ENCODE measurements at places on chromosomes 5 and 9.
A peak's percentile ranks its signal among the peaks of the same experiment; 100 is the strongest.

GRCh38 chr5:53426878-53427277 lies 53.6 kb upstream of the FST start:
- DNase-seq = no peak

DNA sequence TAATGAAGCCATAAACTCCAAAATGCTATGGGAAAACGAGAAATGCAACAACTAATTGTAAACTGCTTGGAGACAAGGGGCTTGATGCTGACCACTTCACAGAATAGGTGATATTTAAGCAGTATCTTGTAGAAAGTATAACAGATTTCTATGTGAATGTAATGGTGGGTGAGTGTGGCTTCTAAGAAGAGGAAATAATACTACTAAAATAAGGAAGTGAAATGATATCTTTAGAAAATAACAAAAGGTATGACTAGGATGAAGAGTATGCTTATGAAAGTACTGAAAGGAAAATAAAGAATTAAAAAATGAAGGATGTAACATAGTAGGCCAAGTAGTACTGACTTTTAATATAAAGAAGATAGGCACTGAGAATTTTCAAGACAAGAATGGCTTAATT lies 94.2 kb downstream of the AGTPBP1 start:
- no peak for DNase-seq

DNA sequence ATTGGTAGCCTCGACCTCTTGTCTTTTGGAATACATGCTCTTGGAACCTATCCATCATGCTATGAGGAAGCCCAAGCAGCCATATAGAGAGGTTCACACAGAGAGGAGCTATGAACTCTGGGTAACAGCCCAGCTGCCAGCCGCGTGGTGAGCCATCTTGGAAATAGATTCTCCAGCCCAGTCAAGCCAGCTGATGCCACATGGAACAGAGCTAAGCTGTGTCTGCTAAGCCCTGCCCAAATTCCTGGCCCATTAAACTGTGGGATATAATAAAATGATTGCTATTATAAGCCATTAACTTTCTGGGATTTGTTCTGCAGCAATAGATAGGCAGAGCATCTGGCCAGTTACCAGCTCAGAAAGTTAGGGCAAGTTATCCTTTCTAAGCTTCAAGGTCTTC lies 4.9 kb upstream of the PRUNE2 start:
- DNase-seq = no peak

GRCh38 chr5:66982056-66982387 lies 214.6 kb downstream of the CD180 start:
- DNase-seq = no peak

- DNase-seq = no peak
Measured at GRCh38 chr9:88660611-88661010, 125.6 kb downstream of the NXNL2 start.

GRCh38 chr9:83701769-83702168 lies 6.0 kb downstream of the UBQLN1 start:
- no peak for DNase-seq

- no peak for DNase-seq
Measured at GRCh38 chr5:57493034-57493433, 10.4 kb upstream of the ACTBL2 start.

- DNase-seq = no peak
Measured at GRCh38 chr5:10505517-10506095, 58.3 kb upstream of the ANKRD33B start.

DNA sequence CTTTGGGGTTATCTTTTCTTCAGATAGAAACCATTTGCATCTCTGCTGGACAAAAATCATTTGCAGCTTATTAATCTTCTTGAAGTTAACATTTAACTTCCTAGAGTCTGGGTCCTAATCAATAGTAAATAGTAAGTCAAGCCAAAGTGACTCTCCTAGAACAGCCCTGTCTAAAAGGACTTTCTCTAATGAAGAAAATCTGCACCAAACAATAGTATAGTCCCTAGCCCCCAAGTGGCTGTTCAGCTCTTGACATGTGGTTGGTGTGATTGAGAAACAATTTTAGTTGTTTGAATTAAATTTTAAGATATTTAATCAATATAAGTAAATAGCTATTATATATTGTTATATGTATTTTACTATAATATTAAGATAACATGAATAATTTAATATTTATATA lies 64.6 kb upstream of the SHB start:
- DNase-seq = no peak

GRCh38 chr9:28050941-28051340 lies 477.7 kb upstream of the C9orf72 start:
- DNase-seq = no peak

- DNase-seq = no peak
Measured at GRCh38 chr5:53031695-53032096, 42.5 kb downstream of the ITGA2 start.

GRCh38 chr5:168342151-168342825 lies 50.8 kb downstream of the WWC1 start:
- no peak for DNase-seq

DNA sequence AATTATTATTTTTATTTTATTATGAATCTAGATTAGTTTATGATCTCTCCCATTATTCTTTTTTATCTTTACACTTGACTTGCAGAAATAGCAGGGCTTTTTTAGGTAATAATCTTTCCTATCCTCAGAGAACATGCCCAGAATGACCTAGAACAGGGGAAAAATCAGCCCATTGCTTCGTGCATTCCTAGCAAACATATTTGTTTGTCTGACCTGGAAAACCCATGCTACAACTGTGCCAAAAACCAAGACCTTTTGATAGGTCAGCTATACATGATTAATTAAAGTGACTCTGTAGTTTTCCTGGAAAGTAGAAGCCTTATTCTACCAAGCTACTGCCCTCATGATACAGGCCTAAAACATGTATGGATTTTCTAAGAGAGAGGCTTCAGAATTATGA lies 24.1 kb upstream of the CCDC112 start:
- DNase-seq = no peak

- DNase-seq = no peak
Measured at GRCh38 chr9:96495341-96495740, 45.4 kb downstream of the HABP4 start.

- DNase-seq = no peak
Measured at GRCh38 chr9:113532809-113533190, 69.3 kb downstream of the RGS3 start.

DNA sequence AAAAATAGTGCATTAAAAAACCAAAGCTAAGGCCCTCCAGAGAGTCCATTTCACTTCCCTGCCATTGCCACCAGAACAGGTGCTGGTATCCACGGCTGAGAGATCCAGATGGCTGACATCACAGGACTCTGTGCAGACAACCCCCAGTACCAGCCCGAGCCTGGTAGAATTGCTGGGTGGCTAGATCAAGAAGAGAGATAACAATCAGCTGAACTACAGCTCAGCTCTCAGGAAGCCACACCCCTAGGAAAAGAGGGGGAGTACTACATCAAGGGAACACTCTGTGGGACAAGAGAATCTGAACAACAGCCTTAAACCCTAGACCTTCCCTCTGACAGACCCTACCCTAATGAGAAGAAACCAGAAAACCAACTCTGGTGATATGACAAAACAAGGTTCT lies 73.8 kb upstream of the SLIT3 start:
- no peak for DNase-seq

- no peak for DNase-seq
Measured at GRCh38 chr9:79778581-79778980, 206.8 kb downstream of the TLE4 start.

- DNase-seq = no peak
Measured at GRCh38 chr9:106074006-106074405, 379.7 kb downstream of the TMEM38B start.

- no peak for DNase-seq
Measured at GRCh38 chr5:140561753-140562523, 2.5 kb downstream of the APBB3 start.

DNA sequence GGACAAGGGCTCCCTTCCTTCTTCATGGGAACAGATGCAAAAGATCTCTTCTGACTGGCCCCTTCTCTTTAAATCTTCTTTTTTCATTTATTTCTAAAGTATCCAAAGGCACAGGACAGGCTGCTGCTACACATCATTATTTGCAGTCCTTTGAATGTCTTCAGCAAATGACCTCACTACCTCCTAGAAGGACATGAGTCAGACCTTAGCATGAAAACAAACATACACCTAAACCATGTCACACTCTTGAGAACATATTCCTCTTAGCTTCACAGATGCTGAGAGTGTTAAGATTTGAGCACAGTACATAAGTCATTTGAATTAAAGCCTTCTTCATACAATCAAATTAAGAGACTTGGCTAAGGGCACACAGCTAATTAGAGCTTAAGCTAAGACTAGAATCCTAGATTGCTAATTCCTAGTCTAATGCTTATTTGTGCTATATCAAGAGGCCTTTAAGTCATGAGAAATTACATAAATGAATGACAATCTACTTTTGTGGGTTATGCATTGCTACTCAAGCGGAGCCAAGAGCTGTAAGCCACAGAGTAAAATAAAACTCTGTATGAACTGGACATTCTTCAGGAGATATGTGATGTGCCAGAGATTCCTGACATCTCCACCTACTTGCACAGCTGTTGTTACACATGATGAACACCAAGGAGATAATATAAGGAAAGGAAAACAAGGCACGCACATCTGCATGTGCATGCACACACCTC lies 109.1 kb upstream of the PTGER4 start:
- DNase-seq = no peak

GRCh38 chr5:3593771-3594509 lies 1.7 kb upstream of the IRX1 start:
- DNase-seq = no peak

GRCh38 chr9:78601957-78602565 lies 305.1 kb downstream of the PSAT1 start:
- DNase-seq = no peak

- DNase-seq = no peak
Measured at GRCh38 chr9:21695874-21696341, 106.5 kb upstream of the MTAP start.

DNA sequence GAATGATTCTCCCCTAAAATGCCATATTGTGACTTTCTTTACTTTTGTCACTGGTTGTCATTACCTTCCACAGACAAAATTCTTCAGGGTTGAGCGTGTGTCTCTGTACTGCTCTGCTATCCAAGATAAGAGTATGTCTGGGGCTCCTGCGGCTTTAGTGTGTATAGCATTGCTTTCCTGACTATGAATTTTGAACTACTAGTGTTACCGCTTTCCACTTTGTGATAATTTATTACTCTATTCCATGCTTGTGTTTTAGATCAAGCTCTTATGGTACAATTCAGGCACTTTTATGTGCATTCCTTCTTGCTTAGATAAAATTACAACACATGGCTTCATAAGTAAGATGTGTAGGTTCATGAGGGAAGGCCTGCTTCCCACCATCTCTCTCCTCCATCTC lies 51.5 kb upstream of the MEF2C start:
- no peak for DNase-seq

- peak; percentile 1 for DNase-seq
Measured at GRCh38 chr5:83927140-83927733, 206.6 kb upstream of the HAPLN1 start.

- no peak for DNase-seq
Measured at GRCh38 chr5:176362233-176362490, 598 bp upstream of the KIAA1191 start.

- no peak for DNase-seq
Measured at GRCh38 chr9:131417264-131418142, 23.6 kb downstream of the PRRC2B start.

- DNase-seq = no peak
Measured at GRCh38 chr5:170152767-170153166, 47.1 kb downstream of the FOXI1 start.

- no peak for DNase-seq
Measured at GRCh38 chr5:103216137-103216536, 42.4 kb upstream of the MACIR start.

GRCh38 chr5:78591972-78592700 lies 56.4 kb downstream of the LHFPL2 start:
- no peak for DNase-seq

GRCh38 chr9:72996684-72997314 lies 43.9 kb upstream of the ALDH1A1 start:
- no peak for DNase-seq

- no peak for DNase-seq
Measured at GRCh38 chr5:59560553-59560952, 333.0 kb downstream of the PDE4D start.

DNA sequence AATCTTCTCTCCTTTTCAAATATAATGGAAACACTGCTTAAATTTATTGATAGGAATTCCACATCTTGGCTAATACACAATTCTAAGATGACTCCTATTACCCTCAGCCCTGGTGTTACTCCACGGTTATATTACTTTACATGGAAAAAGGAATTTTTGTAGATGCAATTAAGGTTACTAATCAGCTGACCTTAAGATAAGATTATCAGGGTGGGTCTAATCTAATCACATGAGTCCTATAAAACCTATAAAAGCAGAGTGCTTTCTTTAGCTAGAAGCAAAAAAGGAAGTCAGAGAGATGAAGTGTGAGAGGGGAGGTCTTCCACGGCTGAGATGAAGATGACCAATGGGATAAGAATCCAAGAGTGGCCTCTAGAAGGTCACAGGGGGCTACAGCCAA lies 268.6 kb downstream of the PDE4D start:
- no peak for DNase-seq

DNA sequence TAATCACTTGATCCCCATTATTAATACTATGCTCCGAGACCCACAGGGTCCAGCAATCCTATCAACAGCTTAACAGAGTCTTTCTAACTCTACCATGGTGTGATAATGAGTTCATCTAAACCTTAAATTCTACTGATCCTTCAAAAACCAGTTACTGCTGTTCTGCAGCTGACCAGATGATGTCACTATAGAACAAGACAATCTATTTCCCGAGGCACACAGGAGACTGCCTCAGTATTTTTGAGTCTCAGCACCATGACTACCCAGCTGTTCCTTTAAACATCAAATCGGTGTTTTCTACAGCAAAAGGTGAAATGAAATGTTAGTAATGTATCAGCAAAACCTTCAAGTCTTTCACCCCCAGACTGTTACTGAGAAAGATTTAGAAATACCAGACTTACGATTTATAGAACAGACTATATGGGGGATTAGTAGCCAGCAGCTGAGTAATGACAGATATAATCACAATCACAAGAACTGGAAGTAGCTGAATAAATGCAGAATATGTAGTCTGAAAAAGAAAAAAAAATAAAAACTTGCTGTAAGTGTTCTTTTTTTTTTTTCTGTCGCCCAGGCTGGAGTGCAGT lies 16.9 kb downstream of the DNAJC18 start:
- DNase-seq = no peak

Measured in substantia nigra (tissue), 51 donors.